Stimulated activated CD4-positive, alpha-beta T cell treated with anti-CD3 and anti-CD28 coated beads, Interleukin-12 subunit alpha, Interleukin-12 subunit beta, amount 100 ng/mL, for 24 hours (primary cell): ENCODE measurements at places on chromosomes 16 and 17.

GRCh38 chr16:58418601-58419000 lies 26.3 kb downstream of the GINS3 start:
- DNase-seq: no peak

DNA sequence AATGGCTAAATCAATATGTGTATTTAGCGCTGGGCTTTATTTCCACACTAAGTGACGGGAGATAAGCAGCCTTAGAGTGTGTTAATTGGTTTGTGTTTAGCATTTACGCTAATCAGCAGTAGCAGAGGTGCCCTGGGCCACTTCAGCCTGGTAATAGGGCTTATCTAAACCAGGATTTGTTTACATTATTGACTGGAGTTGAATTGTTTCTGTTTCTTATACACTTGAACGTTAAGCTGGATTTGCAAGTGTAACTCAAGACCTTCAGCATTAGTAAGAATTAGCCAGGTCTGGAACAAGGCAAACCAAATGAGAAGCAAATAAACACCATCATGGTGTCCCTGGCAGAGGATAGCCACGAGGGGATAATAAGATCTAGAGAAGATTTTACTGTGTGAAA lies 313.6 kb downstream of the HS3ST4 start:
- DNase-seq: no peak

DNA sequence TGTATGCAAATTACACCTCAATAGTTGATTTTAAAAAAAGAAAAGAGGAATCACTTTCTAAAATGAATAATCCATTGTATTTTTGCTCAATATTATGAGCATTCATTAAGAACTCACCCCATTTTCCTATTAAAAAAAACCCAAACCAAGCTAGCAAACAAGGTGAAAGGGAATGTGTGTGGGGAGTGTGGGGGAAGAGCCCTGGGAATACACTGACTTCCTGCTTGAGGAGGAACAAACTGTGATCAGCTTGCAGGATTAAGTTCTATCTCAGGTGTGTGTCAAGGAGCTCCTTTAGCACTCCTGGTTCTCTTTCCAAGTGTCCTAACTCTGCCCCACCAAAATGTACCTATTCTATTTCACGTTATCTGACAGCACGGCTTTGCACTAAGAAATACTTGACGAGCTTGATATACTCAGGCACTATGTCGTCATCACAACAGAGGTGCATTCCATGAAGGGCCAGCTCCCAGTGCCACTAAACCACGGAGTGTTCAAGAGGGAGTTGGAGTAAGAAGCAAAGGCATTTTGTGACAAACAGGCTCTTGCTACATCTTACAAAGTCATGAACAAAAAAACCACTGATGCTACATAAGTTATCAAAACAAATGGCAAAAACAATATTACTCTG lies 73.2 kb downstream of the MYH10 start:
- no peak for DNase-seq

GRCh38 chr17:56834380-56835263 lies 671 bp downstream of the DGKE start:
- peak; percentile 36 for DNase-seq

DNA sequence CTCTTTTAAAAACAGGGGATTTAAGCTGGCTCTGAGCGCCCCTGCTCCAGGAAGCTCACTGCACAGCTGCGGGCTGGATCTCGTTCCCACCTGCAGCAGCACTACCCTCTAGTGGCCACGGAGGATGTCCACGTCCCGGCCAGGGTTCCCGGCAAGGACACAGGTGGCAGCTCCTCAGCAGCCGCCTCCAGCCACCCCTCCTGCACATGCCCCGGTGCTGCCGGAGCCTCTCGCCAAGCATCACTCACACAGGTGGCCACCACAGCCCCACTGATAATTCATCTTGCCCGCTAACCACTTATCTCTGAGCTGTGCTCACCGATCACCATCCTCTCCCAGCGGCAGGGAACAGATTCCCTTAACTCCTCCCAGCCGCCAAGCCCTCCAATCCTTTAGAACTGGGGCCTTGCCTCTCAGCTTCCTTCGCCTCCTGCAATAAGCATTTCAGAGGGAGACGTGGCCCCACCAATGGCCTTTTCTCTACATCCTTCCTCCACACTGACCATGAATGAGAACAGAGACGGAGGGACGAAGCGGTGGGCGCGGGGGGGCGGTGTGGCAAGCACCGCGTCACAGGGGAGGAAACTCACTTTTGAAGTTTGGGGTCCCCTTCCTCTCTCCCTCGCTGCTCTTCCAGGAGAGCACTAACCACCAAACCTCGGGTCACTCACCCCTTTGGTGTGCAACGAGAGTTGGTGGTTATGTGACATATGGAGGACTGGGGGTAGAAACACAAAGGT lies 222.1 kb downstream of the RBFOX3 start:
- DNase-seq: no peak

DNA sequence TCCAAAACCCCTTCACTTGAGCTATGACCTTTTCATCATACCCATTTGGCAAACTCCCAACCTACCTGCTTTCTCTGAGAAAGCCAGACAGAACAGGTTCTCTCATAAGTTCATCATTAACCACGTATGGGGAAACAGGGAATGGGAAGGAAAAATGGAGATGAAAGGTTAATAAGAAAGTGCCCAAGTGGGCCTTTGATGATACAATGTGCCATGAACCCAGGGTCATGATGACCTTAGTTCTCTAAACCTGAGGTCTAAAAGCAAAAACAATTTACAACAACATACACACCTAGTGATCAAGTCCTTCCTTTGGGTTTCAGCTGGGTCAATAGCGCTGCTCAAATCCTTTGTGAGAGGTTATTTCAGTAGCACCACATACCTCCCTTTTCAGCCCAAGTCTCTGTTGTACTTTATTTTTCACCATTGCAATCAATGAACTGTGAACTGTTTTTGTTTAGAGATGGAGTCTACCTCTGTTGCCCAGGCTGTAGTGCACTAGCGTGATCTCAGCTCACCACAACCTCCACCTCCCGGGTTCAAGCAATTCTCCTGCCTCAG lies 14.5 kb upstream of the RANGRF start:
- no peak for DNase-seq

GRCh38 chr16:69131839-69132423 lies 457 bp downstream of the CHTF8 start:
- DNase-seq: peak; percentile 54

DNA sequence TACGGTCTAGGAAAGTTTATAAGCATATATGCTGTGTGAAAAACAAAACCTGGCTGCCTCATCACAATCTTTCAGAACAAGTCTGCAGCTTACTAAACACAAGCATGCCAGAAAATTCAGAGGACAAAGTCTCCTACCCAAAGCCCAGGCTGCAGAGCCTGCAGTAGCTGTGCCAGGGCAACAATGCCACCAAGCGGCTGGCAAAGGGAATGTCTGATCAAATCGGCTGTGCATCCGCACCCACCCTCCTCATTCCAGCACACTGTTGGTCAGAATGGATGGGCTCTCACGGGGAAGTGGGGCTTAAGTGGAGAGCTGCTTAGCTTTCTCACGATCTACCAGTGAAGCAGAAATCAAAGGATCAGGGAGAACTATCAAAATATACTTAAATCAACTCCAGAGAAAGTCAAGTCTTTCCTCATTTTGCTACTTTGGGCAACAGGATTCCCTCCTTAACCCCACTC lies 73.5 kb downstream of the CYTH1 start:
- peak; percentile 52 for DNase-seq

- DNase-seq: no peak
These were observed 43.5 kb downstream of the SNX29 start for GRCh38 chr16:12020009-12020408.

DNA sequence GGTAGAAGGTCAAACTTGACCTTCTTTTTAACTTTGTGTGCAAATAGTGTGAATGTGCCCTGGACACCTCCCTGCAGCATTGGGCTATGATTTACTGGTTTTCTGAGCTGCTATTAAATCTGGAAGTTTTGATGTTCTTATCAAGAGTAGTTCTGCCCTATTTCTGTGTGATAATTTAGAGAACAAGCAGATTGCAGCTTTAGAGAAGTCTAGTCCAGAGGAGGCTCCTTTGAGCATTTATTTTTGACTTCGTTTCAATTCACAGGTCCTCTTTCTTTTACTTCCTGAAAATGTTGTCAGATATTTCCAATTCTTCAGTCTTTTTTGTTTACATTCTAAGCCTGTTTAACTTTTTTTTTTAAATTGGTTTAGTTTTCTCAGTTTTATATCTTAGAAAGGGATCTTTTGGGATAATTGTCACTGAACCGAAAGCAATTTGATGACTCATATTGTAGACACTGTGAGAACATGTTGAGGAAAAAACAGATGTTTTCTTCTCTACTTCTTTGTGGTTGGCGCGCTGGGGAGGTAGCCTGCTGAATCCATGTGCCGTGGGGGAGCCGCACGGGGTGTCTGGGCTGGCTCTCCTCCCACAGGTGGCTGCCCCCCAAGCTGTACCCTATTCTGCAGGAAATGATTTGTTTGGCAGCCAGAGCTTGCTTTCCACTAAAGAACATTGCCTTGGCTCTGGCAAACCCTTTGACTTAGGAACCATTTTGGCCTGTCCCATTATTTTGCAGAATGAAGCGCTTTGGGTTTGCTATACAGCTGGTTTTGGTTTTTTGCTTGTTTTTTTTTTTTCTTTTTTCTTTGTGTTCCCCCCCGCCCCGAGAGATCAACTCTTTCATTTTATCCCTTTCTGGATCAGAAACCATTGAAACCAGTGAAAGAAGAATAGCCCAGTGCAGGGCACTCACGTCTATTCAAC lies 53.4 kb downstream of the MFSD11 start:
- no peak for DNase-seq

- no peak for DNase-seq
These were observed 24.1 kb upstream of the DYNLL2 start for GRCh38 chr17:58059141-58059540.

DNA sequence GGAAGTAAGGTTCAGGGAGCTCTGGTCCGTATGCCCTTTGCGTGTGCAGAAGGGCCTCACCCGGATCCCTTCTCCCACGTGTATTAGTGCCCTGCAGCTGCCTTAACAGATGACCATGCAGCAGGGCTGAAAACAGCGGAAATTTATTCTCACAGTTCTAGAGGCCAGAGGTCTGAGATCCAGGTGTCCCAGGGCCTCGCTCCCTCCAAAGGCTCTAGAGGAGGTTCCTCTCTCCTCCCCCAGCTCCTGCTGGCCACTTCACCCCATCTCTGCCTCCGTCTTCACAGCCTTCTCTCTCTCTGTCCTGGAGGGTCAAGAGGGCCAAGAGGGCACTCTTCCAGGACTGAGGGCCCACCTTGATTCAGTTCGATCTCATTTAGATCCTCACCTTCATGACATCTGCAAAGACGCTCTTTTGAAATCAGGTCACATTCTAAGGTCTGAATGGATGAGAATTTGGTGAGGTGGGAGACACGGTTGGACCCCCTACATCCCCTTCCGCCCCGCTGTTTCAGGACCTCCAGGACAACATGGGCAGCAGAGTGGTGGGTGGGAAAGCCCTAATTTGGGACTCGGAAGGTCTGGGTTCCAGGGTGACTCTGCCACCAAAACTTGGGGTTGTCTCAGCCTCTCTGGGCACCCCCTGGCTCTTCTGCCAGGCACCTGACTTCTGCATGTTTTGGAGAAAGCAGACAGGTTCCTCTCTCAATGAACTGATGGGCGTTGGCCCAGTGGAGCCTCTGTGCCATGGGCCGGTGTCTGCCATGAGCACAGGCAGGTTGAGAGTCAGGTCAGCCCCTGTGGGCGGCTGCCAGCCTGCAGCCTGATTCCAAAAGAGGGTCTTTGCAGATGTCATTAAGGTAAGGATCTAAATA lies 361.2 kb downstream of the SEC14L1 start:
- DNase-seq: no peak

- DNase-seq: no peak
These were observed 21.3 kb downstream of the OTOA start for GRCh38 chr16:21685034-21685455.

DNA sequence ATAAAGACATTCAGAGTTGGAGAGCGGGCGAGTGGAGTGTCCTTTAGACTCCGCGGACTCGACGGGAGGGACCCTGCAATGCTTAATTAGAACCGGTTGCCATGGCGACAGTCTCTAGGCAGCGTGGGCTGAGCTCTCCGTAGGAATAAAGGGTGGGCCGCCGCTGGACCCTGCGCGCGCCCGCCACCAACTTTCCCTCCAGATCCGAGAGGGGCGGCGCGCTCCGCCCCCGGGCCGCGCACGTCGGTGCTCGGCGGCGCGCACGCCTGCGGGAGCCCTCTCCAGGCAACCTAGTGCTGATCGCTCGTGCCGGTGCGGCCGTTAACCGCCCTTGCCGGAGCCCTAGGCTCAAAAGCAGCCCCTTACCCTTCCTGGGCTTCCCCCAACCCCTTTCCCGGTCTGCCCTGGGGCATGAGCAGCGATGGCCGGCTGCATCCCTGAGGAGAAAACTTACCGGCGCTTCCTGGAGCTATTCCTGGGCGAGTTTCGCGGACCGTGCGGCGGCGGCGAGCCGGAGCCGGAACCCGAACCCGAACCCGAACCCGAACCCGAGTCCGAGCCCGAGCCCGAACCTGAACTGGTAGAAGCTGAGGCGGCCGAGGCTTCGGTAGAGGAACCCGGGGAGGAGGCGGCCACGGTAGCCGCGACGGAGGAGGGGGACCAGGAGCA lies at the start of gene PPM1E:
Gene PPM1E, plus strand, starts transcription at position 278 of the 669 bp plus-strand sequence.
- peak; percentile 15 for DNase-seq

- no peak for DNase-seq
These were observed 2.0 kb upstream of the GLIS2 start for GRCh38 chr16:4313563-4314531.

GRCh38 chr17:20084621-20085282 lies 75.6 kb downstream of the SPECC1 start:
- DNase-seq: no peak

DNA sequence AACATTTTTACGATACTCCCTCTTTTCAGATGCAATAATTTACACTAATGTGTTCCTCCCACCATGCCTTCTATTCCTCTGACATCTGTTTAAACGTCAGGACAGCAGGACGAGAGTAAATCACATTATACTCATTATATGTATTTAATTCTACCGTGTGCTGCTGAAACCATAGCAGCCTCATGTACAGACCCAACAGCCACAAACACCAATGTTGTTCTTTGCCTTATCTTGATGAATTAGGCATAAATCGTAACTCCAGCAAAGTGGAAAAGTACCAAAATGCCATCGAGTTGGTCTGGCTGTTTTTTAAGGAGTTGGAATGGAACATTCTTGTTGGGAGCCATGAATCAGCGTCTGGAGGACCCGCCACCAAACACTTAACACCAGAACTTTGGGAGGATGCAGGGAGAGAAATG lies 82.9 kb upstream of the FOXF1 start:
- DNase-seq: no peak

- DNase-seq: no peak
These were observed 5.2 kb upstream of the SH2B1 start for GRCh38 chr16:28858421-28858820.

- DNase-seq: no peak
These were observed 8.5 kb downstream of the CRISPLD2 start for GRCh38 chr16:84828322-84828721.

- DNase-seq: no peak
These were observed 13.1 kb downstream of the UNC13D start for GRCh38 chr17:75831032-75831571.
